Fibroblast of the aortic adventitia (primary cell): ENCODE measurements at places on chromosomes 12 and 14.
A peak's percentile ranks its signal among the peaks of the same experiment; 100 is the strongest.

- no peak for DNase-seq
Measured at GRCh38 chr12:65905405-65905804, 81.1 kb downstream of the HMGA2 start.

DNA sequence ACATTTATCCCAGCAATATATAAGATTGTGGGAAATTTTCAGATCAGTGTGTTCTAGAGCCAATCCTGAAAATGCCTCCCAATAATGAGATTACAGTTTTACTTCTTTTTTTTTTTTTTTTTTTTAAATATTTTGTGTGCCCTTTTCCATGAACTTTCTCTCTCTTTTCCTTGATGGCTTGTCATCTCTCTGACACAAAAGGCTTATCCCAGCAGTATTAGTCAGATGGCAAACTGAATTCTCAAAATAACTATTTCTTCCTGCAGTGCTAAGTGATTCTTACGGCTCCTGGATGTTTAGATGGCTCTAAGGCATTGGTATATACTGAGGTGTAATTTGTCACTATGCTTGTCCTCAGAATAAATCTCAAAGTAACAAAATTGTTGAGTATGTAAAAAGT, 86.7 kb downstream of the LRP6 start:
- peak; percentile 59 for DNase-seq

GRCh38 chr14:55198749-55199148, 7.4 kb upstream of the DLGAP5 start:
- no peak for DNase-seq

GRCh38 chr12:75471902-75472890, 8.4 kb upstream of the GLIPR1 start:
- DNase-seq: no peak

GRCh38 chr14:75249251-75249957, 29.2 kb upstream of the FOS start:
- DNase-seq: no peak

DNA sequence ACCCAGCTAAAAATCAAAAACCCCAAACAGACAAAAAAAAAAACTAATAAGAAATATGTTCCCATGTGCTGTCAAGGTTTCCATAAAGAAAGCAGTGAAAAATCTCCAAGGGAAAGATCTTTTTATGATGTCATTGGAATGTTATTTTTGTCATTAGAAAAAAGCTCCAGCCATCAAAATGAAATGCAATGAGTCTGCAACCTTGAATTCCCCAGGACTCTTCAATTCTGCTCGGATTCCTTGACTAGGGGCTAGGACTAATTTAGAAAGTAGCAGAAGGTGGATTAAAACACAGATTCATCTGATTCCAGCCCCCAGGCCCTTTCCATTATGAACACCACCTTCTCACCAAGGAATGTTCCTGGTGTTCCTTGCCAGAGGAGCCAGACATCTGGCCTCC, 6.0 kb upstream of the PCNX1 start:
- peak; percentile 64 for DNase-seq

- no peak for DNase-seq
Measured at GRCh38 chr12:26817183-26817591, 15.8 kb downstream of the ITPR2 start.

- no peak for DNase-seq
Measured at GRCh38 chr12:20000229-20000849, 368.0 kb upstream of the PDE3A start.

GRCh38 chr14:90551070-90551704, 154.4 kb downstream of the CALM1 start:
- DNase-seq: peak; percentile 25

DNA sequence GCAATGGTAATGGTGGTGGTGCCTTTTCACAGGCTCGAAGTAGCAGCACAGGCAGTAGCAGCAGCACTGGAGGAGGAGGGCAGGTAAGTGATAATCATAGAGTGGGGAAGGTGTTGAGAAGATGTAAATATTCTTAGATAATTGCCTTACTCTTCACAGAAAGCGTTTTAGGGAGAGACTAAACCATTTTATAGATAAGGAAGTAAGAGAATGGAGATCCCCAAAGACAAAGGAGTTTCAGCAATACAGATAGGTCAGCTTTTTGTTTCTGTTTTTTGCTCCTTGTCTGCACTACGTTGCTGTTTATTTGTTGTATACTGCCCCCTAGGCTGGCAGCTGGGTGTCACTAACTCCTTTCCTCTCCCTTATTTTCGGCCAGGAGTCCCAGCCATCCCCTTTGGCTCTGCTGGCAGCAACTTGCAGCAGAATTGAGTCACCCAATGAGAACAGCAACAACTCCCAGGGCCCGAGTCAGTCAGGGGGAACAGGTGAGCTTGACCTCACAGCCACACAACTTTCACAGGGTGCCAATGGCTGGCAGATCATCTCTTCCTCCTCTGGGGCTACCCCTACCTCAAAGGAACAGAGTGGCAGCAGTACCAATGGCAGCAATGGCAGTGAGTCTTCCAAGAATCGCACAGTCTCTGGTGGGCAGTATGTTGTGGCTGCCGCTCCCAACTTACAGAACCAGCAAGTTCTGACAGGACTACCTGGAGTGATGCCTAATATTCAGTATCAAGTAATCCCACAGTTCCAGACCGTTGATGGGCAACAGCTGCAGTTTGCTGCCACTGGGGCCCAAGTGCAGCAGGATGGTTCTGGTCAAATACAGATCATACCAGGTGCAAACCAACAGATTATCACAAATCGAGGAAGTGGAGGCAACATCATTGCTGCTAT, 2.0 kb downstream of the SP1 start:
- peak; percentile 77 for DNase-seq

DNA sequence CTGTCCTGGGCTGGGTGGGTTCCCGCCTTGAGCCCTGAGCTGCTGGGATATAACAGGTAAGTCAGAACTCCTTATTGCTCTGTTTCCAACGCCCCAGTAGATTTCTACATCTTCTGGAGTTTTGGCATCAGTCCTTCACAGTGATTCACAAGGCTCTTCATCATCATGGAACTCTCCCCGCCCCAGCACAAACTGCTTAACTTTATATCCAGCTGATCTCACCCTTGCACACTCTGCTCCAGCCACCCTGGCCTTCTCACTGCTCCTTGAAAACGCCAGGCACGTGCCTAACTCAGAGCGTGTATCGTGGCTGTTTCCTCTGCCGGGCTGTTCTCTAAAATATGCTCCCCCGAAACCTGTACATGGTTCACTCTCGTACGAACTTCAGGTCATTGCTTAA, 264.9 kb downstream of the NOVA1 start:
- DNase-seq: peak; percentile 18

DNA sequence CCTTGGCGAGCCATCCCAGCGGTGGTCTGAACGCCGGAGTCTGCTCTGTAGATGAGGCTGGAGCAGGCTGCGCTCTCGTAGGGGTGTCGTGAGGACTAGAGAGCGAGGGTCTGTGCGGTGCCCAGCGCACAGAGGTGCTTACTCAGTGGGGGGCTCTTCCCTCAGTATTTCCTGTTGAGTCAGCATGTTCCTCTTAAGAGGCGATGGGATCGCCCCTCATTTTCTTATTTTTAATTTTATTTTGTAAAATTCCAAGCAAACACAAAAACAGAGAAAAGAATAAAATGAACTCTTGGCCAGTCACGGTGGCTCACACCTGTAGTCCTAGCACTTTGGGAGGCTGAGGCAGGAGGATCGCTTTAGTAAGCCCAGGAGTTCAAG, 40.8 kb upstream of the BCL7A start:
- DNase-seq: no peak

DNA sequence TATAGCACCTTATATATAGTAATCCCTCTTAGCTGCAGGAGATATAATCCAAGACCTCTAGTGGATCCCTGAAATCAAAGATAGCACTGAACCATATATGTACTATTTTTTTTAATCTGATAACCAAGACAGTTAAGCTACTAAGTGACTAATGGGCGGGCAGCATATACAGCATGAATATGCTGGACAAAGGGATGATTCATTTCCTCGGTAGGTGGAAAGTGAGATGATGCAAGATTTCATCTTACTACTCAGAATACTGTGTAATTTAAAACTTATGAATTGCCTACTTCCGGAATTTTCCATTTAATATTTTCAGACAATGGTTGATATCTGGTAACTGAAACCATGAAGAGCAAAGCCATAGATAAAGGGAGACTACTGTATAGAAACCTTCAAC, 36.2 kb downstream of the PRMT8 start:
- peak; percentile 70 for DNase-seq

- DNase-seq: no peak
Measured at GRCh38 chr12:50400104-50400637, 514 bp upstream of the LARP4 start.

- no peak for DNase-seq
Measured at GRCh38 chr14:25929881-25930615, 667.8 kb downstream of the NOVA1 start.

GRCh38 chr12:55922126-55922525, 5.6 kb downstream of the PYM1 start:
- no peak for DNase-seq

DNA sequence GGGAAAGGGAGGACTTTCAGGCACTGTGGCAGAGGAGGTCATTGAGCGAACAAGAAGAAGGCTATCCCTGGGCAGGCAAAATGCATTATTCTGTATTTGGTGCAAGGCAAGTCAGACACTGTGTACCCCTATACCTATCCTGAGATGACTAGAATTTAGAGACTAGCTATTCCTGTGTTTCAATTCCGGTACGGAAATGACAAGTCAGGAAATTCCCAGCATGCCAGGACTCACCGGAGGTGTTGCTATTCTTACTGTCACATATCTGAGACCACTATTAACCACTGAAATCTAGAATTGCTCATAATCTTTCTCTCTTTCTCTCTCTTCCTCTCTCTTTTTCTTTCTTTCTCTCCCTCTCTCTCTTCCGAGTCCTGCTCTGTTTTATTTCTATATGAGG, 297.1 kb downstream of the PDZRN4 start:
- no peak for DNase-seq

GRCh38 chr12:49702009-49702408, 5.2 kb downstream of the FMNL3 start:
- DNase-seq: no peak

DNA sequence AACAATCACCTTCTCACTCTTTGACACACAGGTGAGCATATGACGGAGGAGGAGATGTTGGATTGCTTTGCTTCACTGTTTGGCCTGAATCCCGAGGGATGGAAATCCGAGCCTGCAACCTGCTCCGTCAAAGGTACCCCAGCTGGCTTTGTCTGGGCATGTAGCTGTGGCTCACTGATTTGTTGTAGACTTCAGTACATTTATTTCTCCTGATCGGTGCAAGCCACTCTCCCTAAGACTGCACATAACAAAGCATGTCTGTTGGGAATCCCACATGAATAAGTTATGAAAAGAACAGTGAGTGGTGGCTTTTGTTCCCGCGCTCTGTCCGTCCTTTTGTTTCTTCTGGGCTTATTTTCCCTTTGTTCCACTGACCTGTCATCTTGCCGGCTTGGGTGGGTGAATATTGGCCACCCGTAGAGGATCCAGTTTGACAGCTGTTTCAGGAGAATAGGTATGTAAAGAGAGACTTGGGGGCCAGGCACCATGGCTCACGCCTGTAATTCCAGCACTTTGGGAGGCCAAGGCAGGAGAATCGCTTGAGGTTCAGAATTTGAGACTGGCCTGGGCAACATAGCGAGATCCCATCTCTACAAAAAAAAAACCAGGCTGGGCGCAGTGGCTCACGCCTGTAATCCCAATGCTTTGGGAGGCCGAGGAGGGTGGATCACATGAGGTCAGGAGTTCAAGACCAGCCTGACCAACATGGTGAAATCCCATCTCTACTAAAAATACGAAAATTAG, 20.0 kb upstream of the BCL7A start:
- DNase-seq: no peak

DNA sequence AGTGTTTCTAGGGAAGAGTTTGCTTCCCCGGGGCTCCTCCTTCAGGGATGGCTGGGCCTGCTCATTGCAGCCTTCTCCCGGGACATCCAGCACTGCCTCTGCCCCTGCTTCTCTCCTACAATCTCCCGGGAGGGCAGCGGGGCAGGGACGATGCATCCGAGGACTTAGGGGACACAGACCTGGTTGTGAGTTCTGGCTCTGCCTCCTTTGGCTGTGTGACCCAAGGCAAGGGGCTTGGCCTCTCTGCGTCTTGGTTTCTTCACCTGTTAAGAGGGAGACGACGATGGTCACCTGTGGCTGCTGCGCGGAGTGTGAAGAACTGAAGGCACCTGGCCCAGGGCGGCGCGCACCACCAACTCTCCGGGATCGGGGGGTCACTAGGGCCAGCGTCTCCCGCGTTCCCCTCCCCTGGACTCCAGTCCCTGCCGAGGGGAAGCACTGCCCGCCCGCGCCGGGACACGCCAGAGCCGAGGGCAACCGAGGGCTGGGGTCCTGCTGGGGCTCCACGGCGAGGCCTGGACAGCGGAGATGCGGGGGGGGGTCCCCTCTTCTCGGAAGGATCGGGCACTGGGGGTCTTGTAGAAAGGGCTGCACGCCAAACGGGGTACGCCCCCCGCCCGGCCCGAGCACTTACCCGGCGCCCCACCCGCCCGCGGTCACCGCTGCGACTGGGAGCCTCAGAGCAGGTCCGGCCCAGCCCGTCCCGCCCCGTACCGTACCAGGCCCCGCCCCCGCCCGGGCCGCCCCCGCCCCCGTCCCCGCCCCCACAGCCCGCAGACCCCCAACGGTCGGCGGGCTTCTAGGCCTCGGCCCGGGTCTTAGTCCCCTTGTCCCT, at the start of gene HVCN1:
Gene HVCN1 (minus strand): TSS at position 670 of the 835 bp plus-strand sequence. CDS start 5,870 bp downstream, outside the sequence.
- no peak for DNase-seq

DNA sequence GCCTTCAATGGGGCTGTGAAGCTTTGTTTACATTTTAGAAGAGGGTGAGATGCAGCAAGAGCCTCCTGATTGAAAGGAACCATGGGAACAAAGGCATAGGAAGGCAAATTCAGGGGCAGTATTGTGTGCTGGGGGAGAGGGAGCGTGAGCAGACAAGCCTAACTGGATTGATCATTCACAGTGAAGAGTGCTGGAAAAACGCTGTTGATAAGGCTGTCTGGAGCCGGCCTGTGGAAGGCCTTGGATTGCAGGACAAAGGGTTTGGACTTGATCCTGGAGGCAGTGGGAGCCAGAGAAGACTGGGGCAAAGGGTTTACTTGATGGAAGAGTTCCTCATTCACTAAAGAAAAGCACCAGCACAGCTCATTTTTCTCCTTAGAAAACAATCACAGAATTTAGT, 160.5 kb downstream of the PAH start:
- no peak for DNase-seq

- no peak for DNase-seq
Measured at GRCh38 chr12:25404955-25405354, 148.1 kb downstream of the LMNTD1 start.

GRCh38 chr12:50541139-50541538, 36.4 kb downstream of the DIP2B start:
- DNase-seq: no peak

GRCh38 chr14:36316131-36316530, 4.3 kb downstream of the MBIP start:
- DNase-seq: no peak

DNA sequence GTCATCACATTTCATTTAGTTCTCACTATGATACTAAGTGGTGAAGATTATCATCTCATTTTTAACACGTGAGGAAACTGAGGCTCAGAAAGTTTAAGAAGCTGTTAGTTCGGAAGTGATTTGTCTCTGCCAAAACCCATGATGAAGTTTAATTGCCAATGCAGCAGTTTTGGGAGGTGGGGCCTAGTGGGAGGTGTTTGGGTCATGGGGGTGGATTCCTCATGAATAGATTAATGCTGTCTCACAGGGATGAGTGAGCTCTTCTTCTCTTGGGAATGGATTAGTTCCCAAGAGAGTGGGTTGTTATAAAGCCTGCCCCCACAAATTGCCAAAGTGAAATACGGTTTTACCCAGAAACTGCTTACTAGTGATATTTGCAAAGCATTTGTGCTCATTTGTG, 91.5 kb upstream of the IGF1 start:
- no peak for DNase-seq

GRCh38 chr12:83408851-83409250, 722.1 kb downstream of the TMTC2 start:
- no peak for DNase-seq
